ENCODE measurements at places on chromosomes 13 and 19.

- DNase-seq = no peak
Measured at GRCh38 chr19:11534948-11535347, 3.7 kb upstream of the CNN1 start.

DNA sequence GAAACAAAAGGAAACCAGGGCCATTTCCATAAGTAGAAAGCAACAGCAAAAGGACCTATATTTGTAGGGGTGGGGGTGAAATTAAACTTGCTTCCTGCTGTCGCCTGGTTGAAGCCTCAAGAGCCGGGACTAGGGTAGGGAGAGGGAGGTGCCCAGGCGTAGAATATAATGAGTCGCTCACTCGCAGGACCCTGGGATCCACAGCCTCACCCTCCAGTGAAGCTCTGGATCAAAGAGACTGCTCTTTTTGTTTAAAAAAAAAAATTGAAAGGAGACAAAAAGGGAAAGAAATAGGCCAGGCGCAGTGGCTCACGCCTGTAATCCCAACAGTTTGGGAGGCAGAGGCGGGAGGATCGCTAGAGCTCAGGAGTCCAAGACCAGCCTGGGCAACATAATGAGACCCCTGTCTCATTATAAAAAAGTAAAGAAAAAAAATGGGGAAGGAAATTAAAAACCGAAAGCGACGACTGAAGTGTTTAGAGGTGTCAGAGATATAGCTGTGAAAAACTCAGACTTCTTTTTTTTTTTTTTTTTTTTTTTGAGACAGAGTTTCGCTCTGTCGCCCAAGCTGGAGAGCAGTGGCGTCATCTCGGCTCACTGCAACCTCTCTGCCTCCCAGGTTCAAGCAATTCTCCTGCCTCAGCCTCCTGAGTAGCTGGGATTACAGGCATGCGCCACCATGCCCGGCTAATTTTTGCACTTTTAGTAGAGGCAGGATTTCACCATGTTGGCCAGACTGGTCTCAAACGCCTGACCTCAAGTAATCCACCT is 10.9 kb upstream of the ADGRE5 start:
- no peak for DNase-seq

DNA sequence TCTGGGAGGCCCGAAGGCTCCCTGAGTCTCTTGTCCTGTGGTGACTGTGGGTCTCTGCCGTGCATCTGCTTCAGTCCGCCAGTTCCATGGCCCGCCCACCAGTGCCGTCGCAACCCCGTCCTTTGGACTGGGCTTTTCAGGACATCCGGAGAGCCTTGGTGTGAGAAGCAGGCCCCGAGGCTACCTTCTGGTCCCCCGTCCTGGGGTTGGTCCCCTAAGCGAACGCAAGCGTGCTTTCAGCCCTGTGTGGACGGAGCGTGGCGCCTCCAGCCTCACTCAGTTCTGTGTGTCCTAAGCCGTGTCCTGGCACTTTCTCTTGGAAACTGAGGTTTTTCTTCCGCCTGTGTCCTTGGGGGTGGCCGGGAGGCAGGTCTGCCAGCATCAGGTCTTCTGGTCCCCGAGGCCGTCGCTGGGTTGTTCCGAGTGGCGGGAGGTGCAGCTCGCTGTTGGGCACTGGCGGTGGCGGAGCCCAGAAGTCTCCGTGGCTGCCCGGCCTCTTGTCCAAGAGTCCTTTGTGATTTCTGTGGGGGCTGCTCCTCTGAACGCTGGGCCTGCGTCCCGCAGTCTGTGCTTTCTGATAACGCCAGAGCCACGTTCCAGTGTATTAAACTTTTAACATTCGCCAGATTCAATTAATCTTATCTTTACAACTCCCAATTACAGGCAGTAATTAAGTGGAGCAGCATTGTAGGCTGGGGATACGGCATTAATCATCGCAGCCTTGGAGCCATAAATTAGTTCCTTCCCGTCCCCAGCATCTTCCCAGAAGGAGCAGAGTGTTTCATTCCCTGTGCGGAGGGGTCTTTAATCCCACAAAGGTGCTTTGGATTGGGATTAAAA is 99.5 kb downstream of the KDM4B start:
- DNase-seq = no peak

DNA sequence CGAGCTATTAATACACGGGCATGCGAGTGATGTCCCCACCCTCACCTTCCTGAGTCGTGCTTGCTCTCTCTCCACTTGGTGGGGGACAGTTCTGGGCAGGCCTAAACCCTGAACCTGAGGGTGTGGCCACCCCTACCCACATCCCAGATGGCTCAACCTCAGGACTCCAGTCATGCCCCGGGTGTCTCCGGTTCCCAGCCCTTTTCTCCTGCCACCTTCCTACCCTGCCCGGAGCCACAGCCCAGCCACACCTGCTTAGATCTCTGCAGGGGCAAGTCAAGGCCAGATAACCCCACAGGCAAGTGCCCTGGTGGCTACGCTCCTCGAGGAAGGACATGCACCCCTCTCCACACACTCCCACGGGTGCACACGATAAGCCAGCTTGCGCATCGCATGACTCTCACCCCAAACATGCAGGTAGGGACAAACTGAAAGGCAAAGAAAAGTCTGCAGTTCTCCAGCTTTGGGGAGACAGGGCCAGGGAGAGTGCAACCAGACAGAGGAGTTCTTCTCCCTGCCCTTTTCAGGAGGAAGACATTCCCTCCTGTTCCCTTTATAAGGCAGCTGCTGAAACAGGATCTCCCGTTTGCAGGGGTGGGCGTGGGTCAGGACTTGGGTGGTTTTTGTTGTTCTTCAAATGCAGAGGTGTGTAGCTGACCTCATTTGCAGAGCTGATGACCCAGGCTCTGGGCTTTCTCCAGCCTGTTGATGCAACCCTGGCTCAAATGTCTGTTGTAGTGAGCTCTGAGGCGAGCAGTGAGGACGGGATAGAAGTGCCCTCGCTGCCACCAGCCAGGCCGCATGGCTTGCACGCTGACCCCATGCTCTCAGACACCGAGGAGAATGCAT is 88.6 kb downstream of the DPF1 start:
- no peak for DNase-seq

DNA sequence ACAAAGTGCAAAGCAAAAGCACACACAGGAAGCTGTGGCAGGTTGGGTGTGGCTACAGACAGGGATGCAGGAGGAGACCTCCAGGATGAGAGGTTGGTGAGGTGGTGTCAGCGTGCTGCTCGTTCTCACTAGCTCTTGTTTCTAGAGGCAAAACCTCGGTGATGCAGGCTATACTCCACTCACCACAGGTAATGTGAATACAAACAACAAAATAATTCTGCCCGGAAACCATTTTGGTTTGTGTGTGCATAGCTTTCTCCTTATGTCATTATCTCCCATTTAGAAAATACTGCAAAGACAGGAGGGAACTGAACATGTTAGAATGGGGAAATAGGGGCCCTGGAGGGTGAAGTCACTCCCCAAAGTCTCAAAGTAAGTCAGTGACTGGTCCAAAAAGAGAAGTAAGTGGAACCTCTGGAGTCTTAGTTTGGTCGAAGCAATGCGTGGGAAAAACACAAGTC is 9.4 kb downstream of the LCP1 start:
- DNase-seq = no peak

GRCh38 chr19:33676999-33677665 is 55.4 kb downstream of the CHST8 start:
- no peak for DNase-seq

GRCh38 chr13:91153372-91153771 is 194.1 kb upstream of the MIR17HG start:
- no peak for DNase-seq

DNA sequence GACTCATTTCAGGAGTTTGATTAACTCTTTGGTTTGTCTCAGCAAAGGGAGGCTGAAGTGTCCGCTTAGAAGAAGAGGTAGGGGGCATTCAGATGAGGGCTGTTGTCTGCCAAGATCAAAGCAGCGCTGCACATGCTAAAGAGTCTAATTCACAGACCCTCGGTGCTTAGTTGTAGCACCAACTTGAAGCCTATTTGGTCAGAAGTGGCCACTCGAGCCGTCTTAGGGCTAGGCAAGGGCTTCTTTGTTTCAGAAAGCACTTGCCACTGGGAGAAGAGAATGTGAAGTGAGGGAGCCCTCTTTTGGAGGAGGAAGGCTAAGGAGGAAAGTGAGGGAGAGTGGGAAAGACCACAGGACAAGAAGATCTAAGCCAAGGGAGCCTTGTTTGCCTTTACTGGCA is 313.4 kb upstream of the TMTC4 start:
- no peak for DNase-seq

GRCh38 chr13:95477187-95477586 is 75.3 kb upstream of the CLDN10 start:
- no peak for DNase-seq

- DNase-seq = no peak
Measured at GRCh38 chr19:3066482-3067049, 4.3 kb upstream of the TLE5 start.

GRCh38 chr13:101383595-101383994 is 32.7 kb downstream of the NALCN start:
- DNase-seq = no peak

GRCh38 chr19:10112037-10112761 is 706 bp downstream of the P2RY11 start:
- no peak for DNase-seq

GRCh38 chr13:60765700-60766411 is 368.8 kb downstream of the TDRD3 start:
- no peak for DNase-seq

GRCh38 chr19:28296506-28296905 is 916.4 kb downstream of the UQCRFS1 start:
- DNase-seq = no peak

DNA sequence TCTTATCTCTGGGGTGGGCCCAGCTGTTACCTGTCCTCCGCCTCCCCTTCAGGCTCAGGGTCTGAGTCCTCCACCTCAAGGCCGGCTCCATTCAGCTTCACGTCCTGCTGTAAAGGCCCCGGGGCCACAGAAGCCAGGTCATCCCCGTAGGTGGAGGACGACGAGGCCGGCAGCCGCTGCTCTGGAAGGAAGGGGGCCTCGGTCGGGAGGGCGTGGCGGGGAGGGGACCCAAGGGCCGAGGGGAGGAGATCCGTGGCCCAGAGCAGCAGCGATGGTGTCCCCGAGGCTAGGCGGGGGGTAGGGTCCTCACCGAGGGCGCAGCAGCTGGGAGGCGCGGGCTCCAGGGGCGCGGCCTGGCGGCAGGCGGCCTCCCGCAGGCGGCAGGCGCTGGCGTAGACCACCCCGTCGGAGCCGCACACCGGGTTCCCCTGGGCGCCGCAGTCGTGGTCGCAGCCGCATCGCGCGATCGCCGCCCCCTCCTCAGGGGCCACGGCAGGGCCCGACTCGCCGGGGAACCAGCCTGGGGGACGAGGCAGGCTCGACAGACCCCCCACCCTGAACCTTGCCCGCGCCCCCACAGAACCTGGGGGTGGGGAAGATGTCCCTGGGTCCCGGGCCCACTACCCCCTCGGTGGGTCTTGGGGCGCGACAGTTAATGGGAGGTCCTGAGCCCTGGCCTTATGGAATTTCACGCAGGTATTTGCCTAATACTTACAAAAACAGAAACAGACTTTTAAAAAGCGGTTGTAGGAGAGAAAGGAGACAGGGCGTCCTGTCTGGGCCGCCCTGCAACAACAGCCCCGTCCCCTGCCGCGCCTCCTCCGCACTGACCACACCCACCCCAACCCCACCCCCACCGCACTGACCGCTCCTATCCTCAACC is 7.6 kb downstream of the F2RL3 start:
- no peak for DNase-seq

GRCh38 chr13:40390401-40390916 is 276.0 kb downstream of the FOXO1 start:
- peak; percentile 33 for DNase-seq

DNA sequence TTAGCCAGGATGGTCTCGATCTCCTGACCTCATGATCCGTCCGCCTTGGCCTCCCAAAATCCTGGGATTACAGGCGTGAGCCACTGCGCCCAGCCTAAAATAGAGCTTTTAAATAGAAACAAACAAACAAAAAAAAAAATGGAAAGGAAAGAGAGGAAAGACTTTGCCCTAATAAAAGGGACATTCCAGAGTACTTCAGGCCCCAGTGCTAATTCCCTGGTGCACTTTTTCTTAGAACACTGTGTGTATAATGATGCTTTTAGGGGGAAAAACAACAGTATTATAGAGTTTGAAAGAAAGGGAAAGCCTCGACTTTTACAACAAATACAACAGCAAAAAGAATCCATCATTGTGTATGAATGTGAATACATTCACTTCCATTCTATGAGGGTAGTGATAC is 104.7 kb downstream of the CRYL1 start:
- DNase-seq = no peak

DNA sequence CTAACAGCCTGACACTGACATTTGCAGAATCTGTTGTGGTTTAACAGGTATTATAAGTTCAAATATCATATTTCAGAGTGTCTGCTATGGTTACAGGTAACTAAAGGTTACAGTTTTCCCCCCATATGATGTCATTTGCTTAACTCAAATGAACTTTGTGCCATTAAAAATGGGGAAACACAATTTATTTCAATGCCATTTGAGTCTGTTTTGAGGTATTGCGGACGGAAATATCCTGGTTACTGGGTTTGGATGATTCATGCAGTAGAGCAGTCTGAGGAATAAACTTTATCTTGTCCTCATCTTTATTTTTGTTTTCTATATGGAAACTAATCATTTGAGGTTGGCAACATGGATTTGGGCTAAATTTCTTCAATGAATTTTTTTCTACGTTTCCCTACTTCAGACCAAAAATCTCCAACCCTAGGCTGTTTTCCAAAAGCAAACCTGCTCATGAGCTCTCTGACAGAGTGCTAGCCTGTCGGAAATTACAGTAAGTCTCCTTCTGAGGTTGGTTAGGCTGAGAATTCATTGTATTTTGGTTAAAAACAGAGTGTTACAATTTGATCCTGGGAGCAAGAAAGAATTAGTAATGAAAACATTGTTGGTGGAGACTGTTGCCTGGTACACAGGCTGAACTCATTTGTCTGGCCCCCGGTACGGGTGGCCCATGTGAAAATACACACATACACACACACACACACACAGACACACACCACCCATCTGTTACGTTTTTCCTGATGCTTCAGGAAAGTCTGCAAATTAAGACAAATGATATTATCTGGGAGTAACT is 66.1 kb downstream of the AKAP11 start:
- no peak for DNase-seq

DNA sequence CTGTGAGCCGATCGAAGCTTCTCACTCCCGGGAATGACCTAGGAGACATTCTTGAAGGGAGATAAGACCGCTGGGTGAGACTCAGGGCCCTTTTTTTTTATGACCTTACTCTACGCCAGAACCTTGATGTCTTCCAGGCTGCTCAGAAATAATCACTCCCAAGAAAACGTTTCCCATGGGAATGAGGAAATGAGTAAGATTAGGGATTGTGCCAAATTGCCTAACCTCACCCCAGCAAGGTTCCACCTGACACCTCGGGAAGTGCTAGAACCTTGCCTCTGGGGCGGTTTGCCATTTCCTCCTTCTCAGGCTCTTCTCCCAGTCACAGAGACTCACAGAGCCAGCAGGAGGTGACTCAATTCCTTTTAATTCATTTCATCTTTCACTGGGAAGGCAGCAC is 2.3 kb downstream of the SLC46A3 start:
- no peak for DNase-seq

GRCh38 chr13:102935896-102936321 is 90.1 kb downstream of the ERCC5 start:
- DNase-seq = no peak

GRCh38 chr19:3343619-3344502 is 22.5 kb upstream of the NFIC start:
- no peak for DNase-seq

- DNase-seq = peak; percentile 100
Measured at GRCh38 chr19:8389891-8390616, at the start of gene RAB11B. Gene RAB11B (plus strand): TSS chr19:8390360. CDS start chr19:8390417, 57 bp downstream.

GRCh38 chr13:78608252-78608687 is 4.9 kb upstream of the POU4F1 start:
- DNase-seq = no peak

Data from NCI-H2081 (cell line).